ENCODE measurements at places on chromosomes 2 and 18.

DNA sequence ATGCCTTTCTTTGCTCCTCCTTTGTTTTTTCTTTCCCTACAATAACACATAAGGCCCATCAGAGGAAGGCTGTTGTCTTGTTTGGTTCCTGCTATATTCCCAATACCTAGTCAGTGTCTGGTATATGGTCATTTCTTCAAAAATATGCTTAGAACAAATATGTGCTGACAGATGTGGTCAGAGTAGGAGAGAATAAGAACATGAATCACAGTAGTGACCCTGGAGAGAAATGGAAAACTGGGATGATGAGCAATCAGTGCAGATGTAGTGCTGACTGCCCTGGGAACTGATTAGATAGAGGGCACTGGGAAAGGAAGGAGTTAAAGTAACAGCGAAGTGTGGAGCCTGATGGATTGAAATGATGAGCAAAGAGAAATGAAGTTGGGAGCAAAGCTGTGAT is 189.4 kb upstream of the LHCGR start:
- DNase-seq, result no peak

GRCh38 chr2:218743068-218743467 is 32.4 kb downstream of the TTLL4 start:
- no peak for DNase-seq

DNA sequence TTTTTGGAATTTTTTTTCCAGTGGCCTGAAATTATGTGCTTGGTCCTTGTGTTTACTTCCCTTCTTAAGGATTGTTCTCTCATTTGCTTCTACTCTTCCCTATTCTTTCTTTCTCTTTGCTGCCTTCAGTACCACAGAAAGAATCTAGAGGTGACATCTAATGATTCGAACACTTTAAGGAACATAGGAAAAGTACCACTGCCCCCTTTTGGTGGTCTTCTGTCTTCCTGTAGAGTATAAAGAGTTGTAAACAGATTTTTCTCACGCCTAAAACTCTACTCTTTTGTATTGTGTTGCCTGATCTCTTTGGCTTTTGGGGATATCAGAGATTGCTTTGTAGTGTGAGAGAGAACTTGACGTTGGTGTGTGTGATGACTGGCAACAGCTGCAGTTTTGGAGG is 7.0 kb upstream of the SCTR start:
- DNase-seq, result no peak

DNA sequence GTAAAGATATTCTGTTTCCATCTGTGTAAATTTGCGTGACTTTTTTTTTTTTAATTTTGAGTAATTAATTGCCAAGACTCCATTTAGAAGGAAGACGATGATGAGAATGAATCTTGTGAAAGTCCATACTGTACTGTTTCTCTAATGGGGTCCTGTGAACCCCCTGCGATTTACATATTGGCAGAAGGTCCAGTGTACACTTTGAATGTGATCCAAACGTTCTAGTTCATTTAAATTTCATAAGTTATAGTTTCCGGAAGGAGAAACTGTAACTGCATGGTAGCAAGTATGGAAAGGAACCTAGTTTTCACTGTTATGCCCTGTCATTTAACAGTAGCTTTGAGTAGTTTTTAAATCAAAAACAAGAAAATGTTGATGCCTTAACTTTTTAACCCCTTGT is 166.7 kb downstream of the FMNL2 start:
- DNase-seq, result no peak

GRCh38 chr2:220270481-220271070 is 643.1 kb downstream of the SLC4A3 start:
- DNase-seq, result no peak

DNA sequence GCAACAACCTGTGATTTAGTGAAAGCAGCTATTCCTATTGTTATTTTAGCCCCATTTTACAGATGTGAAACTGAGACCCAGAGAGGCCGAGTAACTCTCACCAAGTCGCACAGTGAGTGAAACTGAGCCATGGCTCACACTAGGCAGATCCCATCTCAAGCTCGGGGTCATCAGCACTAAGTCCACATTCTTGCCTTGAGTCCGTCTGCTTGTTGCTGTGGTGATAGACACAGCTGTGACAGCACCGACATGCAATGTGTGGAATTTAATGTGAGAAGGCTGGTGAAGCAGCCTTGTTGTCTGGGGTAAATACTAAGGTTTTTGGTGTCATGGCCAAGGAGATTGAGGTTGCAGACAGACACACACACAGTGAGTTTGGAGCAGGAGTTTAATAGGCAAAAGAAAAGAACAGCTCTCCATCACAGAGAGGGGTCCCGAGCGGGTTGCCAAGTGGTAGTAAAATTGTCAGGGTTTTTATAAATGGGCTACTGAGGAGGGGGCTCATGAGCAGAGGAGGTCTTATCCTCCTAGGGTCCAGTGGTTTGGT is 40.2 kb upstream of the GMCL1 start:
- no peak for DNase-seq

DNA sequence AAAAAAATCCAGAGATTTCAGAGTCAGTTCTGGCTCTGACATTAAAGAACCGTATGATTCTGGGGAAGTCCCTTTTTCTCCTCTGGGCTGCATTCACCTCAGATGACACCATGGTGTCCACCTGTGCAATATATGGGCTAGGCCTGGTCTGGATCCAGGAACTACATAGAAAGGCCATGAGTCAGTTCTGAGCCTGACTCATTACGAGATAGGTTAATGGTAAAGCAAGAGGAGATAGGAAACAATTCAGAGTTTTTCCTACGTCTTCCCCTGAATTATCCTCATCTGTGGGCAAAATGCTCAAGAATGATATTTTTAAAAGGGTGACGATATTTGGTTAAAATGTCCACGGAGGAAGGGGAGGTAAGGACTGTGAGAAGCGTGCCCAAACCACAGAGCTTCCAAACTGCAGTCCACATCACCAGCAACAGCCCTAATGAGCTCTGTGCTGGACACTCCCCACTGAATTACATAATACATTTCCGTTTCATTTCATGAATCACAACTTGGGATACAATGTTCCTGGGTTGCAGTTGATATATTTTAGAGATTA is 180.1 kb upstream of the OSR1 start:
- DNase-seq, result no peak

DNA sequence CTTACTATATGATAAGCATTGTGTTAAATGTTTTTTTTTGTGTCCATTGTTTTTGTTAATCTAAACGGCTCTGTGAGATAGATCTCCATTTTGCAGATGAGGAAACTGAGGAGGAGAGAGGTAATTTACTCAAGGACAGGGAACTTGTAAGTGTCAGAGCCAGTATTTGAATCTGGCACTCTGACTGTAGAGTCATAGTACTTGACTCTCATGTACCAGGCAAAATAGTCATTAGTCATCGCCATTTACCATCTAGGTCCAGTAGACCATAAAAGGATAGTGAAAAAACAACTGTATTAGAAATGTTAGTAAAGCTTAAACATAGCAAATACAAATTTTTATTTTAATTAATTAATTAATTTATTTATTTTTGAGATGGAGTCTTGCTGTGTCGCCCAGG is 4.8 kb downstream of the PSMD14 start:
- no peak for DNase-seq

DNA sequence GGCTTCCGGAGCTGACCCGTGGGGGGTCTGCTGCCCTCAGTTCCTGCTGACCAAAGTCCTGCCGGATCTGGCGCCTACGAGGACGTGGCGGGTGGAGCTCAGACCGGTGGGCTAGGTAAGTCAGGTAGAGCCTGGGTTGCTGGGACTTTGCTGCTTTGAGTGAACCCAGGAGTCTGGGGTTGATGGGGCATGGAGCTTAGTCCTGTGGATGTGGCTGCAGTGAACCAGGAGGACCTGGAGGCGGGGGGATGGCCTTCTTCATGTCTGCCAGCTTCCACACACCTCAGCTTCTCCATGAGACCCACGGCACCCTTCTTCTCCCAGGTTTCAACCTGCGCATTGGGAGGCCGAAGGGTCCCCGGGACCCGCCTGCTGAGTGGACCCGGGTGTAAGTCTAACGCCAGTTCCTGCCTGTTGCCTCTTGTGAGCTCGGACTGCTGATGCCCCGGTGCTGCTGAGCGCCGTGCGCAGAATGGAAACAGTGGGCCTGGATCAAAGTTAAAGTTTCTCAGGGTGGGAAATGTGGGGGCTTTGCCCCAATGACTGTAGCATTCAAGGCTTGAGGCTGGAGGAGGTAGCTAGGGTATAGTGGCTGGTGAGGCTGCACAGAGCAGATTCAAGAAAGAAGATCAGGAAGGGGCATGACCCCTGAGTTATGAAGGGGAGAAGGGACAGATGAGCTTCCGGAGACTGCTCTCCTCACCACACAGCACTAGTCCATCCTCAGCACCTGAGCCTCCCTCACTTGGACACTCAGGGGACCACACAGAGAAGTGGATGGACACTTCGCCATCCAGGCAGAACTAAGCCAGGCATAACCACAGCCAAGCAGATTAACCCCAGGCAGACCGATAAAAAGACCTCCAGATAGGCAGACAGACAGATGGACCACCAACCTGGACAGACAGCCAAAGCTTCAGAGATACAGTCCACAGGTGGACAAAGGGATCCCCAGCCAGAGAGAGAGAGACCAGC is 17.3 kb downstream of the PTPN18 start:
- DNase-seq, result no peak

GRCh38 chr2:84796798-84797197 is 84.1 kb downstream of the TRABD2A start:
- no peak for DNase-seq

GRCh38 chr2:205682239-205682970 is at the start of gene NRP2:
TSS of gene NRP2 (plus strand) at chr2:205682501. CDS start at chr2:205683291, 790 bp downstream.
- no peak for DNase-seq

DNA sequence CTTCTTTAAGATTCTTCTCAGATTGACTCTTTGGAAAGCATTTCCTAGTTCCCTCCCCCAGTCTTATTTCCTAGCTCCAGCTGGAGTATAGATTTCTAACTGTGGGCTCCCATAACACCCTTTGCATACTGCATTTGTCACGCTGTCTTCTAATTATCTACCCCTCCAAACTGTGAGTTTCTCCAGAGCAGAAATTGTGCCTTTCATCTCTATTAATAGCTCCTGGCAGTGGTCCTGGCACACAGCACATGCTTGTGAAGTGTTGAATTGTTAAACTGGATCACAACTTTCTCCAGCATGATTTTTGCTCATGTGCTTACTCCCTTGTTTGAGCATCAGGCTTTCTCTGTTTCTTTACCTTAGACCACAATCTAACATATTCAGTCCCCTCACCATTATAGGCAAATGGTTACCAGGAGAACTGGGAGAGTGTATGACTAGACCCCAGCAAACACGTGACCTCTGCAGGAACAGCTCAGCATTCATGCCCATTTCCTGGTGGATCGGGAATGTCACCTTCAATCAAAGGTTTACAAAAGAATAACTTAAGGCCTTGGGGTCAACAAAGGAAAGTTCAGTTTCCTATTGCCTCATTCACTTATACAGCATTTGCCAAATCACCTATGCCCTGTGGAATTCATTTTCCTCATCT is 175.7 kb upstream of the TANK start:
- DNase-seq, result no peak

GRCh38 chr2:145023334-145023934 is 503.5 kb upstream of the ZEB2 start:
- no peak for DNase-seq

DNA sequence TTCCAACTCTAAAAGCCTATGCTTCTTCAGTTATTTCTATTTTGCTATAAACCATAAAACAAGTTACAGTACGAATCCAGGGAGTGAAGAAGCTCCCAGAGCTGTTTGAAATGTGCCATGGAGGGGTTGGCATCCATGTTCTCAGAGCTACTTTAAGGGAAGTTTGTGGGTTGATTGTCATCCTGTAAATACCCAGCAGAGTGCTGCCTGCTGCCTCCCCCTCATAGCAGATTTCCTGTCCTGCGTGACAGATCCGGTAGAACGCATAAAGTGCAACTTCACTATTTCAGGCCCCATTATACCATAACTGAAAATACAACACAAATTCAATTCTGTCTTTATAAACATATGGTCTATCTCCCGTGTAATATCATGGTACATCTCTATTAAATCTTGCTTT is 114.4 kb downstream of the CTNNA2 start:
- no peak for DNase-seq

DNA sequence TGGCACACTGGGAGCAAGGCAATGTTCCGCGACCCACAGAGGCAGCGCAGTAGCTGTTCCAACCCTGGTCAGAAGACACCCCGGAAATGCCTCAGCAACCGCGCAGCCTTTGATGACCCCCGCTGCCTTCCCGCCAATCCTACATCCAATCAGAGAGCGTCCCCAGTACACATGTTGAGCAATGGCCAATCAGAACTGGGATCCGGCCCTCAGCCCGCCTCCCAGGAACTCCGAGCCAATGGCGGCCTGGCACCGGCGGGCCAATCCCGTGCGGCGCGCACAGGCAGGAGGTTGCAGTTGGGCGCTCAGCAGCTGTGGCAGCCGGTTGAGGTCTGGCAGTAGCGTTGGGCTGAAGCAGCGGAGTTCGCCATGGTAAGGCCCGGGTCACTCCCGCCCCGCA is at the start of gene TUBA3D:
Gene TUBA3D, plus strand, starts transcription at position 289 of the 400 bp plus-strand sequence. Its CDS starts 81 bp downstream, at position 370.
- no peak for DNase-seq

DNA sequence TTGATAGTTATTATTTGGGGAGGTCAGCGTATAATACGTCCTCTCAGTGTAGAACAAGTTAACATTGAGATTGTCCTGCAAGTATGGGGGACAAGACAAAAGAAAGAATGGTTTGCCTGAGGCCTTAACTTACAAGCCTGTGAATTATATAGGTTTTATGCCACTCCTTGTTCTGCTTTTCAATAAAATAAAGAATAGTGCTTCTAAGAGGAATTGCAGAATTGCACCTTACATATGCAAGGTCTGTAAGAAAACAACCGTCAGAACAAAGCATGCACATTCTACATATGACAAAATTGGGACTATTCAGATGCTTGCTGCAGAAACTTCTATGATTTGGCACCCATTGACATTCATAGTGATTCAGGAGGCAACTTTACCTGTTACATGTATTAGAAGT is 785.0 kb downstream of the NR4A2 start:
- DNase-seq, result no peak

GRCh38 chr18:44973282-44973681 is 292.6 kb downstream of the SETBP1 start:
- no peak for DNase-seq

GRCh38 chr2:151782378-151783132 is 45.7 kb downstream of the ARL5A start:
- DNase-seq, result no peak

DNA sequence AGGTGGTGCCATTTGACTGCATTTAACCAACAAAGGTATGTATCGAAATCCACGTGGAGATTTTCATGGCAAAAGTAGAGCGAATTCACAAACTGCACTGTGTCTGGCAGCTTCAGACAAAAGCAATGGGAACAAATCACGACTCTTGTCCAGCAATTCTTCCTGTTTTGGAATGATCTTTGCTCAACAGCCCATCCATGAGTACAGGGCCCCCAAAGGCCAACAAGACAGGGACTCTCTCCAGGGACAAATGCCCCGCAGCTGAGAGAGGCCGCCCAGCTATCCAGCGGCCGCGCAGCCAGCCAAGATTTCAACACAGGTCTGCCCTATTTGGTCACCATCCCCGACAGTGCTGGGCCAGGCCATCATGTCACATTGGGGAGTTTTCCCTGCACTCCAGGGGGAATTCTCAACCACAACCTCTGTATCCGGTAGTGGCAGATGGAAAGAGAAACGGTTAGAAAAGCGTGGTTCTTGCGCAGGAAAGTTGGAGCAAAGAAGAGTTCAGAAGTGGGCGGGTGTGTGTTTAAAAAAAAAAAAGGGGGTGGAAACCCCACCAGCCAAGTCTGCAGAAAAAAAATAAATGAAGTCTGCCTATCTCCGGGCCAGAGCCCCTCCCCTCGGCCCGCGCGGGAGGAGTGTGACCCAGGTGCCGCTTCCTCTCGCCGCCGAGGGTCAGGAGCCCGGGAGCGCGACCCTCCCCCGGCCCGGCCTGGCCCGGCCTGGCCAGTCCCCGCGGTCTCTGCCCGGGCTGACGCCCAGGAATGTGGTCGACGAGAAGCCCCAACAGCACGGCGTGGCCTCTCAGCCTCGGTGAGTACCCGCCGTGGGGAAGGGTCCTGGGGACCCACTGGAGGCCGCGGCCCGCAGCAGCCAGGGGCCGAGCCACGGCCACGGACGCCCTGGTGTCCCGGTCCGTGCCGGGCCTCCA is at the start of gene GYPC:
Gene GYPC, plus strand, starts transcription at position 659 of the 931 bp plus-strand sequence. Its CDS starts 106 bp downstream, at position 765.
- no peak for DNase-seq

Measured in stimulated activated CD8-positive, alpha-beta memory T cell treated with anti-CD3 and anti-CD28 coated beads, Interleukin-4, amount 100 ng/mL, for 24 hours (primary cell).